ENCODE measurements at places on chromosomes 6 and 20.

DNA sequence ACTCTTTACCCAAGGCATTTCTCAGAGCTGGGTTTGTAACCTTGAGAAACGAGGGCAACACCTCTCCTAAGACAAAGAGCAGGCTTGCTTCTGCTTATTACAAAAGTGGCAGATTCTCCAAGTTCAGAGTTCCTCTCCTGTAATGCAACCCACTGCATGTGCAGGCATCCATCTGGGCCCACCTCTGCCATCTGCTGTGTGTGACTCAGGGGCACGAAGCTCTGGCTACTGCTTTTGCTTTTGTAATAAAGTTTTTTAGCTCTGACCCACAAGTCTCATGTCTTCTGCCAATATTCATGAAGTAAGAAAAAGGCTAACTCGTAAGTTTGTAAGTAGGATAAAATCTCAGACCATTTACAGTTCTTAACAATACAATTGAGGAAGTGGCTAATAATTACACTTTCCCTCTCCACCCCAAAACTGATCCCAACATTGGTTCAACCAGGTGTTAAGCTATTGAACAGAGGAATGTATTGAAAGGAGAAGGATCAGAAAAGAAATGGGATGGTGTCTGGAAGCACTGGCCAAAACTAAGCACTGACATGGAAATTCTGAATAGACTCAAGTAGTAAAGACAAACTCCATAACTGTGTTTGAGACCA, 51.7 kb upstream of the SMLR1 start:
- no peak for DNase-seq

DNA sequence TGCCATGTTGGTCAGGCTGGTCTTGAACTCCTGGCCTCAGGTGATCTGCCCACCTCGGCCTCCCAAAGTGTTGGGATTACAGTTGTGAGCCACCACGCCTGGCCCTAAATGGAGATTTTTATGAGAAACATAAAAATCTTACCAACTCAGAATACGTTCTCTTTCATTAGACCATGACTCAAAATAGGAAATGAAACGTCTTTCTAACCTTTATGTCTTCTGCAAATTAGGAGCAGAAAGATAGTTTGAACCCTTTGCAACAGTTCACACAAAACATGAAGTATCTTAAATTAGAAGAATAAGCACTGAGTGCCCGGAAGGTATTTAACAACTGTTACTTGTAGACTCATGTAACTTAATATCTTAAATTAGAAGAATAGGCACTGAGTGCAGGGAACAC, 48.3 kb downstream of the AHI1 start:
- no peak for DNase-seq

GRCh38 chr6:122388945-122389344, 10.5 kb upstream of the HSF2 start:
- DNase-seq: no peak

DNA sequence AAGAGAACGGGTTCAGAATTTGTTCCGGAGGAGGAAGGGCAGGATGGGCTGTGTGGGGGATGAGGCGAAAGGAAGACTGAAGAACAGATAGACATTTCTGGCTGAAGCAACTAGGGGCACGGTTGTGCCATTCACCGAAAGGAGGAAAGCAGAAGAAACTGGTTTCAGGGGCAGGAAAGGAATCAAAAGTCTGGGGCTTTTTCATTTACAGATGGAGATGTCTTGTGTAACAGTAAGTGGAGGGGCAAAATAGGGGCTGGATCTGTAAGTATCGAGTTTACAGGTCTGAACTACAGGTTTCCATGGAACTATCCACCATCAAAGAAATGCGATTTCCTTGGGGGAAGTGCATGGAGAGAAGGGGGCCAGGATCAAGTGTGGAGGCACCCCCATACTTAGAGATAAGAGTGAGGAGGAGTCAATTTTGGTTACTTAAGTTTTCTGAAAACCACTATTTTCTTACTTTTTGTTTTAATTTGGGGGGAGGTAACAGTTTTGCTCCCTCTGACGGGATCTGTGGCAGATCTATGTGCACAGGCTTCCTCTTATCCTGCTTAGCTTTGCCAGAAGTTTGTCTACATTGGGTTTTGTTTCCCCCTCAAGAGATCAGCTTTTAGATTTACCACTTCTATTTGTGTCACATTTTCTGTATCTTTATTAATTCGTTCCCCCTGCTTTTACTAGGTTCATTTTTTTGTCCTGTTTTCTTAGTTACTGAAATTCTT, 120.1 kb downstream of the SLC23A2 start:
- DNase-seq: no peak

DNA sequence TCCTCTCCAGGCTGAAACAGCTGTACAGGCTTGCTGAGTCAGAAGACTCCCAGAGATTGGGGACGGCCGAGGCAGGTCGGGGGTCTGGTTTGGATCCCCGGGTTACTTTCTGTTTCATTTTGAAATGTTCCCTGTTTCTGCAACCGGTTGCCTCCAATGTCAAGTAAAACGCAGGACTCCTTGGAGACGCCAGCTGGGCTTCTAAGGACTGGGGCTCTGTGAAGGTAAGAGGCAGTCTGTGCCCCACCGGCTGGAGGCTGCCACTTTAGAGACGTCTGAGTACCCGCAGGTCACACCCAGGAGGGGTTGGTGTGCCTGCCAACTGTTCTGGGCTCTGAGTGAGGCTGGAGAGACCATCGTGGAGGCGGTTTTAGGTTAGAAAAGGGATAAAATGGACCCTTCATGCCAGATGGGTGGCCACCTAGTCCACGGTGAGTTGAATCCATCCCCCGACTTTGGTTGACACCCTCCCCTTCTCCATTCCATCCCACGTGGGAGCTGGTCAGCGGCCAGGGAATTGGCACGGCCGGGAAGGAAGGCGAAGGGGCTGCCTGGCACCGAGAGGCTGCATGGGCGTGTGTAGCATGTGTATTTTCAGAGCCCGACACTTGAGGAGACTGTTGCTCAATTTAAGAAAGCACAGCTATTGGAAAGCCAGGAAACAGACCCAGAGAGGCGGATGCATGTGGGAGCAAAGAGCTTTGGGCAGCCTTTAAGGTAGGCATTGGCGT, 240.9 kb downstream of the PHACTR1 start:
- DNase-seq: no peak

DNA sequence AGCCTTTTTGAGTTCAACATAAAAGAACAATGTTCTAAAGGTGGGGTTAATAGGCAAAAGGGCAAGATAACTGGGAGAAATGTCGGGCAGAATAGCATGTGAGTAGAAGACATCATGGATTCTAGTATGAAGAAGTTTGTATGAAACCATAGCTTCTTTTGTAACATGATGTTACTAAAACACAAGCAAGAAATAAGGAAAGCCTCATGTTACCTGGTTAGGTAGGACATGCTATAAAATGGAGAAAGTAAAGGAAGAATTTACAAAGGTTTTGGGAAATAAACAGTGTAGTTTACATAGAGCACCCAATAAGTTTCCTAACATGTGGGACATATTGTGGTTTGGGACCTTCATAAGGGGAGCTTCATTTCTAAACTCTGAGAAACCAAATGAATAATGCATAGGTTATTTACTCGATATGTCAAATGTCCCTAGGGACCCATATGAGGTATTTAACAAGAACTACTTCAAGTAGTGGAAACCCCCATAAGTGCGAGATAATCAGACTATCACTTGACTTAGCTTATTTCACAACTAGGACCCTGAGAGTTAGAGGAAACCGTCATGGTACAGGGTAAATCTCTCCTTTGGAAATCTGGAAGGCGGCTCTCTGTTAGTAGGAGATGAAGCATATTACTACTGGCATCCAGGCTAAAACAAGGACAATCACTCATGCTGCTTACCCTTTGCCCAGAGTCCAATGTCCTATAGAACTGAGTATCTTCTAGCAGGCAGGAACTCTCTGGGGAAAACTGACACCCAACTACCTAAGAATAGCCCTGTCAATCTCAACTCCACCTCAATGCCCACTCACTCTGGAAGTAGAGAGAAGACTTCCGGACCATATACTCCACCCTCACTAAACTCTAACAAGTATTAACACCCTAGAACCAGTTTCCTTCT, 57.5 kb downstream of the ILRUN start:
- no peak for DNase-seq

DNA sequence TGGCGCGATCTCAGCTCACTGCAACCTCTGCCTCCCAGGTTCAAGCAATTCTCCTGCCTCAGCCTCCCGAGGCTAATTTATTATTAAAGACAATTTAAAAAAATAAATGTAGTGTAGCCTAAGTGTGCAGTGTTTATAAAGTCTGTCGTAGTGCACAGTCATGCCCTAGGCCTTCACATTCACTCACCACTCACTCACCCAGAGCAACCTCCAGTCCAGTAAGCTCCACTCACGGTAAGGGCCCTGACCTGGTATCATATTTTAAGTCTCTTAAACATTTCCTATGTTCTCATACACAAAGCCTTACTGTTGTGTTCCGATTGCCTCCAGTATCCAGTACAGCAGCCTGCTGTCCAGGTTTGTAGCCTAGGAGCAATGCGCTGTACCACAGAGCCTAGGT, 168.2 kb upstream of the FOXQ1 start:
- DNase-seq: no peak

DNA sequence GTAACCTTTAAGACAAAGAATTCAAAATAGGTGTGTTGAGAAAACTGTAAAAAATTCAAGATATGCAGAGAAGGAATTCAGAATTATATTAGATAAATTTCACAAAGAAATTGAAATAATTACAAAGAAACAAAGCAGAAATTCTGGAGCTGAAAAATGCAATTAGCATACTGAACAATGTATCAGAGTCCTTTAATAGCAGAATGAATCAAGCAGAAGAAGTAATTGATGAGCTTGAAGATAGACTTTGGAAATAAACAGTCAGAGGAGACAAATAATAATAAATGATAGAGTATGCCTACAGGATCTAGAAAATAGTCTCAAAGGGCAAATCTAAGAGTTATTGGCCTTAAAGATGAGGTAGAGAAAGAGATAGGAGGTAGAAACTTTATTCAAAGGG, 131.7 kb downstream of the COL21A1 start:
- no peak for DNase-seq

- DNase-seq: no peak
Measured at GRCh38 chr6:85472744-85473143, 22.9 kb downstream of the NT5E start.

DNA sequence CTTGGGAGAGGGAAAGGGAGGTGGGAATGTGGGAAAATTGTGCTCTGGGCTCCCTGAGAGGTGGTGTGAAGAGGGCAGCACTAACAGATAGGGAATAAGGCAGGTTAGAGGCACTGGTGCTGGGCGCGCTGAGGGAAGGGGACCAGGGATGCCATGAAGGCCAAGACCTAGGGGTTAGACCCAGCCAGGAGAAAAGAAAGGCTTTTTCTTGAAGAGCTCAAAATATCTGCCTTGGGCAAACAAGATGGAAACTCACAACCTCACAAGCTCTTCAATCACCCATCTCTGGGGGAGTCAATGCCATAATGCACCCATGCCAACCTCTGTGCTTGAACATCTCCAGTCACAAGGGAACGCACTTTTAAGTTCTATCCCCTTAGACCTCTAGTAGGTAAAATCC, 363.6 kb upstream of the CHD6 start:
- no peak for DNase-seq

- DNase-seq: no peak
Measured at GRCh38 chr20:38209736-38210405, 44.8 kb upstream of the TGM2 start.

- DNase-seq: no peak
Measured at GRCh38 chr20:40431611-40432010, 257.4 kb downstream of the MAFB start.

DNA sequence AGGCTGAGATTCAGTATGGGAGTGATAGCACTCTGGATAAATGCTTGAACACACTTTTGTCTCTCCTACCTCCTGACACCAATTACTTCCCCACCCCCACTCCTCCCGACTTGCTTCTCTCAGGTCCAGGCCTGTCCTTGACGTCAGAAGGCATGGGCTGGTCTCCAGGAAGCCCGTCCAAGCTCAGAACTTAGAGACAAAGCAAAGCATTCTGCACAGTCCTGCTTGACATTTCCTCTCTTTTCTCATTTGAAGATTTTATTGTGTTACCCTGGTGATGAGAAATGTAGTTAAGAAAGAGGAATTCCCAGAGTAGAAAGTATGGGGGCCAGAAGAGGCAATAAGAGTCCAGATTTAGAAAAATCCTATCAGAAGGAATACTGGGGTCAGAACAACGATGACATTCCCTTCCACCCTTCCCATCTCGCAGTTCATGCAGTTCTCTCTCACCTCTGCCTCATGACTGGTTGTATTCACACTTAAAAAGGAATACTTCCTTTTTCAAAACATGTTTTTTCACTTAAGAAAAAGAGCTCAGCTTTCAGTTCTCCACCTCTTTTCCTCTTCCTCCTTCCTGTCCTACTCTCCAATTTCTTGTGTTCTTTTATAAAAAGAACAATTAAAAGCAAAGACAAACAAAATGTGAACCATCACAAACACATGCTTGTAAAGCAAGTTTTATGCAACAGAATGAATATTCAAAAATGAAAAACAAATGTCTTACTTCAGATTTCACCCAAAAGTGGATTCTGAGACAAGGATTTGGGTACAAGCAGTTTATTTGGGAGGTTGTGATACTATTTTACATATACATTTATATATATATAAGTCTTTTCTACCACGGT, 18.5 kb upstream of the FAM184A start:
- DNase-seq: no peak

DNA sequence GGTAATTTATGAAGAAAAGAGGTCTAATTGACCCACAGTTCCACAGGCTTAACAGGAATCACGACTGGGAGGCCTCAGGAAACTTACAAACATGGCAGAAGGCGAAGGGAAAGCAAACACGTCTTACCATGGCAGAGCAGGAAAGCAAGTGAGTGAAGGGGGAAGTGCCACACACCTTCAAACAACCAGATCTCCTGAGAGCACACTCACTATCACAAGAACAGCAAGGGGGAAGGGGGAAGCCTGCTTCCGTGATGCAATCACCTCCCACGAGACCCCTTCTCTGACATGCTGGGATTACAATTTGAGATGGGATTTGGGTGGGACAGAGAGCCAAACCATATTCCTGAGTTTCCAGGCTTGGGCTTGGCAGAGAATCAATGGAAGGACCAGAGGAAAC, 124.1 kb upstream of the RAB32 start:
- DNase-seq: no peak

DNA sequence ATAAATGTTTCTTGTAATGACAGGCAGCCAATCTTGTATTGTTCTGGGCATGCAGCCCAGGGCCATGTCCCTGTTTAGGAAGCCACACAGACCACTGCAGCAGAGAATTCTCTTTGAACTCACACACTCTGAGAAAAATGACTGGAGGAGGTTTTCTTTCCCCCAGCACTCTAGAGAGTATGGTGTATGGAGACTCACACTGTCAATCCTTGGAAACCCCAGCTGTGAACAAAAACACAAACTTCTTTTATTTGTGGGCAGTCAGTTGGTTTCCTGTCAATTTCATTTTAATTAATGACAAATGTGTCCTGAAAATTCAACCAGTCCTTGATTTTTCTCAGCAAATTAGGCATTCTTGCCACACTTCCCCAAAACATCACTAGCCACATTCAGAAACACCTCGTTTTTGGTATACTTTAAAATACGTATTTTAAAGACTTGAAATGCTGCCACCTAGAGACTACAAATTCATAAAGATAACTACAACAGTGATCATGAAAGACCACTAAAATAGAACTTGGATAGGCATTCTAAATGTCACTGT, 52.9 kb upstream of the UFL1 start:
- no peak for DNase-seq

DNA sequence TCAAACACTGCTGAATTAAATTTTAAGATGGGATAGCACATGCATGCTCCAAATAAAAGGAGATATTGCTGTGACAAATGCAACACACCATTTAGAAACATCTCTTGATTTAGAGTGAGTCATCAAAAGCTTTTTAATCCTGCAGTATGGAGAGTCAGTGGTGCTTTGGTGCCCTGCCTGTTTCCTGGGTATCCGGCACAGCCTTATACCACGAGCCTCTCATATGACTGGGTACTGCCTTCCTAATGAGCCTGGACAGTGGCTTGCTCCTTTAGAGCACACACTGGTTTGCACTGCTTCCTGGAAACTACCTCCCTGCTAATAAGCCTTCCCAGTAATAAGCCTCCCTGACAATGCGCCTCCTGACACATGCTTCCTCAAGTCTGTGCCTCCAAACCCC, 65.3 kb upstream of the KCNK16 start:
- no peak for DNase-seq

Data from stimulated activated CD4-positive, alpha-beta T cell treated with anti-CD3 and anti-CD28 coated beads, TNF-alpha, amount 100 ng/mL, for 4 hours (primary cell).